ENCODE measurements at places on chromosomes 4 and X. TPM values are rescaled to one million over a fixed set of nuclear protein-coding genes. Genes with fewer than 3 reads are reported as not detected.

The SLC38A5 gene
- 2.3 TPM for total RNA-seq

The ABLIM2 gene
- total RNA-seq, result 0.24 TPM

The VBP1 gene
- total RNA-seq, result 115 TPM

The FSTL5 gene
- total RNA-seq, result not detected

The TLR2 gene
- total RNA-seq, result 0.22 TPM

The FGG gene
- not detected for total RNA-seq

The MAGEA9B gene
- not detected for total RNA-seq

The AMMECR1 gene
- 20.3 TPM for total RNA-seq

The PRDM8 gene
- 0.03 TPM for total RNA-seq

The TMPRSS11A gene
- not detected for total RNA-seq

The HMX1 gene
- 0.19 TPM for total RNA-seq

The FAM47A gene
- total RNA-seq, result not detected

The GAGE1 gene
- not detected for total RNA-seq

The GRIPAP1 gene
- total RNA-seq, result 30.1 TPM

The CLGN gene
- total RNA-seq, result 22.7 TPM

The VCX gene
- total RNA-seq, result not detected

The GAB1 gene
- total RNA-seq, result 31.3 TPM

The EREG gene
- not detected for total RNA-seq

The CSAG2 gene
- not detected for total RNA-seq

The CT45A5 gene
- total RNA-seq, result not detected

The LRIT3 gene
- total RNA-seq, result 0.15 TPM

Measured in neural progenitor cell (in vitro differentiated cells).